ENCODE measurements at places on chromosomes 4 and X.

DNA sequence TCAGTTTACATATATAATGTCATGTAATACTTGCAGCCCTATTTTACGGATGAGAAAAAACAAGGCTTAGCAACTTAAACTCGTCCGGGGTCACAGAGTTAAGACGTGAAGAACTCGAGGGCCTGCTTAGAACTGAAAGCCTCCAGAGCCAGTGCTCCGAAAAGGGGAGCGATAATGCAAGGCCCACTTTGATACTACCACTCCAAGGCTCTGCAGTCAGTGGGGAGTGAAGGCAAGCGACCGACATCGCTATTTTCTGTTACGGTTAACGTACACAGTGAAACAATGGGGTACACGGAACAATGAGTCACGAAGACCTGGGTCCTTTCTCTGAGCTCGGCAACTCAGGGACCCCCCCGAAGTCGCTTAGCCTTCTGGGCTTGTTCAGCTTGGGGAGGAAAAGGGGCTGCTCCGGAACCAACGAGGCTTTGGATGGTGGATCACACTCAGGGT lies 965 bp downstream of the PPA2 start:
- no peak for DNase-seq

DNA sequence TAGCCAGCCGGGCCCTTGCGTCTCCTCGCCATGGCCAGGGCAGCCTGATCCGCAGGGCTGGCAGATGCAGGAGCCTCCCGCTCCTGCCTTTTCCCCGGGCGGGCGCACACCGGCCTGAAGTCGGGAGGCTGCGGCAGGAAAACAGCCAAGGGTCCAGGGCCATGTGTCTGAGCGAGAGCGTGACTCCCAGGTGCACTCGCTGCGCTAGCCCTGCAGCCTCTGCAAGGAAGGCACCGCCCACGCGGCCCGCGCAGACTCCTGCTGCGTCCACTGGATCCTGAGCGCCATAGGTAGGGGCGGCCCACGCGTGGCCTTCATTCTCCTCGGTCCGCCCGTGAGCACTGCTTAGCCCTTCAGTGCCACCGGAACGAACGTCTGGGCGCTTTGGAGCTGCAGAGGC lies 379.9 kb downstream of the TRAM1L1 start:
- no peak for DNase-seq

DNA sequence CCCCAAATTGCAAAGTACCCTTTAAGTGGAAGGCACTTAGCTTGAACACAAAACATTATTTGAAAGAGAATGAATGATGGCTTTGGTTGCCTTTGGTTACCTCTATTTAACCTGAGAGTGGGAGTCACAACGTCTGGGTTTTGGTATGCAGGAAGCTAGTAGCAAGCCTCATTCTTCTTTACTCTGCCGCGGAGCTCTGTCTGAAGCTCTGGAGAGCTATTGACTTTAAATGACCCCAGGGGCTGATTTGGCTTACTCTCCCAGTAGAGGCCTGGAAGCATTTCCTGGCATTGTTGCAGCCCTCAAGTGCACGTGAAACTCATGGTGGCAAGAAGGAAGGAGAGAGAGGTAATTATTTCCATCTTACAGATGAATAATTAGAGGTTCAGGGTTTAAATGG lies 81.8 kb upstream of the MAGEA4 start:
- no peak for DNase-seq

DNA sequence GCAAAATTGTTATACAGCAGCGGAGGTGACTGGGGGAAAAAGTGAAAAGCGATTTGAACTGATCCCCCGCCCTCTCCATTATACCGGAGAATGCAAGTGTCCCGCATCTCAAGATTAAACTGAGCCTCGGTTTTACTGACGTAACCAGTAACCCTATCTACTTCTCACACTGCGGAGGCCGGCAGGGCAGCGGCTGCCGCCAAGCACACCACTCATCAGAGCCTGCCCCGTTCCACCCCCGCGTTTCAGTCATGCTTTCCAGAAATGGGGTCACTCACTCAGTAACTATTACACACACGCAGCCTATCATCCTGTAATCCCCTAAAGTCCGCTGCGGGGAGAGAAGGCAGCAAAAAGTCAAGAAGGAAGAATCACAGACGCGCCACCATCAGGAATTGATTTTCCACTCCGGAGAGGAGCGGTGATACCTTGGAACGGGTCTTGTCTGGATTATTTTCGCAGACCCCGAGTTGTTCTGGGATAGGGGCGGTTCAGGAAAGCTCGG lies 1.4 kb downstream of the RPS6KA3 start:
- peak; percentile 82 for DNase-seq

DNA sequence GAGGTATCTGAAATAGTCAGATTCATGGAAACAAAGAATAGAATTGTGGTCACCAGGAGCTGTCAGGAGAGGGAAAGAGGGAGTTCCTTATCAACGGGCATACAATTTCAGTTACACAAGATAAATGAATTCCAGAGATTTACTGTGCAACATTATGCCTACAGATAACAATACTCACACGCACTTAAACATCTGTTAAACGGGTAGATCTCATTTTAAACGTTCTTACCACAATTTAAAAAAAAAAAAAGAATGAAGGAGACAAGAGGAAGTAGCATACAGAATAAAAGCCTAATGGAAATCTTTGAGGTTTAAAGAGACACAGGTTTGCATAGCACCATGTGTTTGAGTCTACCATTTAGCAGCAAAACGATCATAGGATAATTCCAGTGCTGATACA lies 298.0 kb downstream of the DKK2 start:
- DNase-seq = no peak

GRCh38 chr4:101198682-101199339 lies 148.5 kb downstream of the PPP3CA start:
- no peak for DNase-seq

GRCh38 chr4:89101256-89102161 lies 9.8 kb upstream of the TIGD2 start:
- DNase-seq = no peak

DNA sequence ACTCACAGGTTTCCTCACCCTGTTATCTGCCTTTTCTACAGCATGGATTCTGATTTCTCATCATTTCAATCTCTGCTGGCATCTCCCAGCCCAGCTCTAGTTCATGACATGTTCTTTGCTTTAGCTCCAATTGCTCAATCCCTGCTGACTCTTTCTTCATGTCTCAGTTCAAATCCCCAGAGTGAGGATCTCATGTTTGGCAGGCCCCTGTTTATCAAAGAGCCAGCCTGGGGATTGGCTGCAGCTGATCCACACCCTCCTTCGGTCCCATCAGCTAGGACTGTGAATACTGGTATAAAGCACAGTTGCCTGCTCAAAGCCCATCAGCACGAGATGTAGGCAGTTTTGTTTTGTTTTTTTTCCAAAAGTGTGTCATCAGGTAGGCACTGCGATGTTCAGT lies 14.4 kb upstream of the CC2D2A start:
- DNase-seq = no peak

DNA sequence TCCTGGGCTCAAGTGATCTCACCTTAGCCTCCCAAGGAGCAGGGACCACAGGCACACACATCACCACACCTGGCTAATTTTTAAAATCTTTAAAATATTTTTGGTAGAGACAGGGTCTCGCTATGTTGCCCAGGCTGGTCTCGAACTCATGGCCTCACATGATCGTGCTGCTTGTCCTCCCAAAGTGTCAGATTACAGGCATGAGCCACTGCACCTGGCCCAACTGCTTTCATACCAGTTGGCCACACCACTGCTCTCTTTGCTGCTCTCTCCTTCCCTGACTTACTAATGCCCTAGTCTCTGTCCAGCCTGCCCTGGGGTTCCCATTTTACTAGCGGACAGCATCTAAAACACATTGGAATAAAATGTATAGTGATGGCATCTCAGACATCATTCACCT lies 67.1 kb downstream of the CLDN22 start:
- DNase-seq = no peak

- DNase-seq = no peak
Observed at GRCh38 chr4:15149234-15149838, 147.1 kb downstream of the CPEB2 start.

DNA sequence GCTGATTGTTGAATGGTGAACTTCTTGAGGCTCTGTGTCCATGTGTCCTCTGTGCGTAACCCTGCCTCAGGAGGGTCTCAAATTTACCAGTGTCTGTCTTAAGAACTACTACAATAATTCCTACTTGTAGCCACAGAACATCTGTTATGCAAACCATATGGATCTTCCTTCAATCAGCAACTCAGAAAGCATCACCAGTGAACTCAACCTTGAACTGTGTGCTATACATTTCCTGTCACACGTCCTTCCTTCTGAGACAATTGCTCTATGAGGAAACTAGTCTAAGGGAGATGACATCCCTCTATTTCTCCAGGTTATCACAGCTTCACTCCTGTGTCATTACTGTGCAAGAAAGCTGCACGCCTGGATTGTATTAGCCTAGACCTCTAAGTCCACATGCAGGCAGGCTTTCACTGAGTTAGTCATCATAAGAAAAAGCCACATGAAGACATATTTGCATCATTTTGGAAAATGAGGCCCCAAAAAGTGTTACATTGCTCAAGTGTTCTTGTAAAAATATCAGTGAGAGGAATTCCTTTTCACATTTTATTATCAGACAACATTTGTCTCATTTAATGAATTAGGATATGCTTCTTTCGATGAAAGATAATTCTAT lies 157.8 kb downstream of the AFF2 start:
- DNase-seq = no peak

GRCh38 chr4:72016011-72016410 lies 15.8 kb upstream of the NPFFR2 start:
- no peak for DNase-seq

- no peak for DNase-seq
Observed at GRCh38 chr4:73275318-73275654, 16.7 kb upstream of the ANKRD17 start.

GRCh38 chrX:68897118-68897945 lies 68.5 kb downstream of the EFNB1 start:
- no peak for DNase-seq

- no peak for DNase-seq
Observed at GRCh38 chrX:74788545-74789086, 136.6 kb downstream of the NEXMIF start.

DNA sequence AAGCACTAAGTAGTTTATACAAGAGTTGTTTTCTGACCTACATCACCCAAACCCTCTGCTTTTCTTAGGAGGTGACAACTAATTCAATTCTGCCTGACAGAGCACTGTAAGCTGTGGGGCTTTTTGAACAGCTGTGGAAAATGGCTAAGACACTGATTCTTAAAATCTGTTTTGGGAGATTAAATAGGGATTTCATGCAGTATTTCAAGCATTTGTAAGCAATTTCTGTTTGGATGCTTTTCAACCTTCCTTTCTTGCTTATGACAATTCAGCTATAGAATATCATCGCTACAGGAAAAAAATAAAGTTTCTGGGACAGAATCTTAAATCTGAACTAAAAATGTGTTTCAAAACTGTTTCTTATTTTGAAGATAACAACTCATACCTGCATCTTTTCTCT lies 459.5 kb downstream of the RAPGEF2 start:
- no peak for DNase-seq

- no peak for DNase-seq
Observed at GRCh38 chr4:108941904-108942430, 179.1 kb upstream of the ETNPPL start.

DNA sequence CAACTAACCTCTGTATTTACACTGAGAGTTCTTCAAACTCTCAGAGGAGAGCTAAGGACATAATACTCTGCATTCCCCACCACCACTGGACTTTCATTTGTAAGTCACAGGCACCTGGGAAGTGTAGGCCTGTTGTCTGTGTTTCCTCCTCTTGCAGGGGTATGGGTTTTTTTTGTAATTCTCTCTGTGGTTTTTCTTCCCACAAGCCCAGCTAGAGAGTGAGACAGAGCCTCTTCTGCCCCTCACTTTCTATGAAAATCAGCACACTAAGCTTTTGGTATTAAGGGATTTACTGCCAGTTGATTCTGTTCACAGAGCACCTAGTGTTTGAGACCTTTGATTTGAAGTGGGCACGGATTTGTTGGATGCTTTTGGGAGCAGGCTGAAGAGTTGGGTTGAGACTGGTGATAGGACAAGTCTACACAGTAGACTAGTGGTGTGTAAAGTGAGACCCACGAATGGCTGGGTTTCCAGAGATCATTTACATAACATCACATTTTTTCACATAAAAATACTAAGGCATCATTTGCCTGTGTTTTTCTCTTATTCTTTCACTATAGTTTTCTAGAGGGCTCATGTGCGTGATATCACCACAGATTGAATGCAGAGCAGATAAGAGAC lies 28.9 kb upstream of the WDR17 start:
- DNase-seq = no peak

DNA sequence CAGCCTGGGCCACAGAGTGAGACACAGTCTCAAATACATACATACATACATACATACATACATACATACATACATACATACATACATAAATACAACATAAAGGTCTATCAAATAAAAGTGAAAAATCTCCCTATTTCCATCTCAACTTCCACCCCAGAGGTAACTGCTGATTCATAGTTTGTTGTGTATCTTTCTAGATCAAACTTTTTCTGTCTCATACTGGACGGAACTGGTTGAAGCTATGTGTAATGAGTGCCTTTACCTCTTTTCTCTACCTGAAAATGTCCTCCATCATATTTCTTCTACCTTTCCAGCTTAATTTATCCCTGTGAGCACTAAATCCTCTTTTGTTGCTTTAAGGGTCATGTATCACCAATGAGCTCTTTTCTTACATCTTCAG lies 102.5 kb downstream of the HDAC8 start:
- no peak for DNase-seq

GRCh38 chr4:20106921-20107320 lies 144.8 kb upstream of the SLIT2 start:
- no peak for DNase-seq

- DNase-seq = no peak
Observed at GRCh38 chr4:113823291-113823659, 61.7 kb upstream of the CAMK2D start.
